Urinary bladder (tissue), 4 donors: ENCODE measurements at places on chromosomes 4 and X. TPM values are rescaled to one million over a fixed set of nuclear protein-coding genes. Genes with fewer than 3 reads are reported as not detected.

GRCh38 chr4:2714061-2714770 is 41.9 kb downstream of the TNIP2 start:
- peak; percentile 2 for DNase-seq

DNA sequence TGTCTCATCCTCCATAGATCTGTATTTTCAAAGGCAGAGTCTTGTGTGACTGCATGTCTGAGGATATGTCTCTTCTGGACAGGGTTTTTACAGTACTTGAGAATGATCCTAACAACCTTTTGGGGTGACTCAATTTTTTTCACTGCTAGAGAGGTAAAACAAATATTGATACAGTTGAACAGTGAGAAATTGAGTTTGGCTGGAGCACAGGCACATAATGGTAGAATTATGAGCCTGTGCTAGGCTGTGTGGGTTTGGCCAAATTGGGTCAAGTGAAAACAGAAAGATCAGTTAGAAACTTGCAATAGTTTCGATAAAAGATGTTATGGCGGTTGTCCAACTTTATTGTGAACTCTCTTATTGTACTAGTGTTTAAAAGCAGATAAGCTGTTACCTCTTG is 23.3 kb upstream of the EOLA2 start:
- DNase-seq: no peak

- no peak for DNase-seq
Measured at GRCh38 chr4:118837121-118837507, 1.2 kb upstream of the SEC24D start.

SLC34A2 gene
- total RNA-seq: 0.58 TPM

- DNase-seq: no peak
Measured at GRCh38 chr4:110055158-110055768, 142.6 kb downstream of the EGF start.

DNA sequence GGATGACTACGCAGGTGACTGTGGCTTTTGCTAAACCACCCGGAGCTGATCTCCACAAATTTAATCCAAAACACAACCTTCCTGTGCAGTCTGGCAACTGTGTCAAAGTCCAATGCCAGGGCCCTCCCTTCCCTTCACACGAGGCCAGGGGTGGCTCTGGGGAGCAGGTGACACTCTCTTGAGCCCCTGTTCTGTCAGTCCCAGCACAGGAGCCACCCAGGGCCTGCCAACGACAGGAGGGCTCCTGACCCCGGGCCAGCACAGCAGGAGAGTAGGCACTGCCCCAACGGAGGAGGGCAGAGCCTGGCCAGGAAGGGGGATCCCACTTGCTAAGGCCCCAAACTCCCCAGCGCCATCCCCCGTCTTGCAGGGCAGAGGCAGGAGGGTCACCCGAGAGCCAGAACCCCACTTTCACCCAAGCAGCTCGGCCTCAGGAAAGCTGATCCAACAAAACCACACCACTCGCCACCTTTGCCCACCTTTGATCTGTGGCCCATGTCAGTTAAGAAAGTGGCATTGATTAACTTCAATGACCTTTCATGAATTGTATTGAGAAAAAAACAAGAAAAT is 44.7 kb downstream of the FAM53A start:
- no peak for DNase-seq

ENAM gene
- 0.32 TPM for total RNA-seq

GRCh38 chr4:59712470-59712869 is 1487.7 kb upstream of the ADGRL3 start:
- DNase-seq: no peak

DNA sequence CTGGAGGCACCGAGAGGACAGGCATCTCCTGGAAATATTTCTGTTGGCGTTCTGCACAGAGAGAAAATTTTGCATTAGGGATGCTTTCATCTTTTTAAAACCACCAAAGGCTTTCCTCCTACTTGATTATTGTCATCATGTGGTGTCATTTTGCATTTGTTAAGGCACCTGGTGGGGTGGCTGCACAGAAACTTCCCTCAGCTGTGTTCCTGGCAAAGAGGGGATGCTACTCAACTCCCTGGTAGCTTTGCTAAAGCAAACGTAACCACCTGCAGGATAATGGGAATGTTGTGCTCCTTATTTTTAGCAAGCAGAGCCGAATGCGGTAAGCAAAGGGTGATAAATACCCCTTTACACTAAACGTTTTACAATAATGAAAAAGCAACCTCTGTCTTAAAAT is 229.8 kb downstream of the STIM2 start:
- no peak for DNase-seq

SPON2 gene
- 119 TPM for total RNA-seq

NUDT11 gene
- total RNA-seq: 11.4 TPM

LRIT3 gene
- 0.16 TPM for total RNA-seq

DOCK11 gene
- total RNA-seq: 50.4 TPM

VCX gene
- total RNA-seq: not detected

BMX gene
- 4.8 TPM for total RNA-seq

DNA sequence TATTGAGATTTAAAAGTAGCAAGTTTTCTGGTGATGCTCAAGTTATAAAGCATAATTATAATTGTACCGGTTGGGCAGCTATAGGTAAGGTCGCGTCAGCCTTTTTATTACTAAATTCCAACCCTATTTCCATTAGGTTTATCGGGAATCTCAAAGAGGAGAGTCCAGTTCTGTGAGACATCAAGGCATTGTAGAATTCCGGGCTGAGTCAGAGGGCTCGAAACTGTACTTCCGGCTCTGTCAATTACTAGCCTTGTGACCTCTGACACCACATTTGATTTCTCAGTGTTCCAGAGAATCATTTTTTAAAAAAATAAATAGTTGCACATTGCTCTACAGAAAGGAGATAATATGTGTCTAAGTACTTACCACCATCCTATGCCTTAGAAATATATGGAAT is 4.3 kb downstream of the IL1RAPL1 start:
- DNase-seq: no peak

DNA sequence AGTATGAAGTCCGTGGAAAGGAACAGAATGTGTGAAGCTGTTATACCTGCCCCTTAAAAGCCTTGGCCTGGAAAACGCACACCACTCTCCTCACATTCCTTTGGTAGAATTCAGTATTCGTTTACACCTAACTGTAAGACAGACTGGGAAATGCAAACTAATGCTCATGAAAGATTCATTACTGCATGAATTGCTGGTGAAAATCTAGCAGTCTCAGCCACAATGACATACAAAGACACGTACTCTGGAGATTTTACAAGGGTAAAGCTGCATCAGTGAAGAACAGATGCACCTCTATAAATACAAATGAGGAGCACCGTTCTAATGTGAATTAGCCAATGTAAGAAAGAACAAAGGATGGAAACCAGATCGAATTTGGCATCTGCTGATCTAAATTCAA is 2051.3 kb downstream of the PCDH7 start:
- DNase-seq: no peak

DNA sequence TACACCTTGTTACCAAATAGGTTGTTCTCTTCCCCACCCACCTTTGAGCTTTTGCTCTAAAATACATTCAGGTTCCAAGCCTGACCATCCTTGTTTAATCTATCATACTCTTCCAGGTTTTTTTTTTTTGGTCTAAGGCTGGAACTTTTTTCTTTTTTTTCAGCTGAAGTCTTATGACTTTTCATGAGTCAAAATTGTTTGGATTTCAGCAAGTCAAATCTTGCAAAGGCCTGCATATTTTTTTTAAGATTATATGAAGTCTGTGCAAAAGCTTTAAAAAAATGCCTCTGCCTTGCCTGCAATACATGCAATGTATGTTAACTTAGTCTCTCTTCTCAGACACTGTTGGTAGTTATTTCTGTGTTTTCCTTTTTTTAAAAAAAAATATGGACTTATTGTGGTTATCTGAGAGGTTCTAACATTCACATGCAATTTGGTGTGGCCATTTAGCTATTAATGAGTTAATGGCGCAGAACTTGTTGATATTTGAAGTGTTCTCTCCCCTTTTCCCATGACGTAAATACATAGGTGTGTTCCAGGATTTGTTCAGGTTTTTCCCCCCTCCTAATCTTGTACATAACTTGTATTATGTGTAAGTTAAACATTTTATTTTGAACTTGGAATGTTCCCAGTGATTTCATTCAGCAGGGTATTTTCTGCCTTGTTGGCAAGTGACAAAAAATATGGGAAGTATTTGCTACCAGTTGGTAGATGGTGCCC is 58.7 kb downstream of the CCKAR start:
- no peak for DNase-seq

DNA sequence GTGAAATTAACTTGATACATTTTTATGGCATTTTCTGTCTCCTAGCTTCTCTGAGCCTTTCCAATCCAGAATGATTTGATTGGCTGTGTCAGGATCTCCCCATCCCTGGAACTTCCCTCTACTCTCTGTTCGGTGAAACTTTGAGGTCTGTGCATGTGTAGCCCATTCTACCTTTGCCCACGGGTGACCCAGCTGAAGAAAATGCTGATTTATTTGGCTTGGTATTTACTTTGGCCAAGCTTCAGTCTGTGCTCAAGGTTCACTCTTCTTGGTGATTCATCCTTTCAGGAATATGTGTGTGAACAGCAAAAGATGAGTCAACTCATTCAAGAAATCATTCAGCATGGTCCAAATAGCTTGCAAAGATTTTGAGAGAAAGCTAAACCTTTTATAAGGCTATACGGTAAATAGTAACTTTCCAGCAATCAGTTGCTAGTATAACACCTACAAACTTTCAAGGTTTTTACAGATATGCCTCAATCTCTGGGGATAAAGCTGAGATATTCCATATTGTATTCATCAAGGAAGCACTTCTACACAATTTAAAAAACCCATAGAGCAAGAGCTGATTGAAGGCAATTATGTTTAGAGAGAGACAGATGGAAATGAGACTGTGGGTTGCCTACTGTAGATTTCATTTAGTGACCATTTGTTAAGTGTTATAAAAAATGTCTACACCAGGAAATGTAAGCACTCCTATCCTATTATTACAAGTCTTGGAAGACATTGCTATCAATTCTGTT is 233.9 kb upstream of the CXXC4 start:
- no peak for DNase-seq

DNA sequence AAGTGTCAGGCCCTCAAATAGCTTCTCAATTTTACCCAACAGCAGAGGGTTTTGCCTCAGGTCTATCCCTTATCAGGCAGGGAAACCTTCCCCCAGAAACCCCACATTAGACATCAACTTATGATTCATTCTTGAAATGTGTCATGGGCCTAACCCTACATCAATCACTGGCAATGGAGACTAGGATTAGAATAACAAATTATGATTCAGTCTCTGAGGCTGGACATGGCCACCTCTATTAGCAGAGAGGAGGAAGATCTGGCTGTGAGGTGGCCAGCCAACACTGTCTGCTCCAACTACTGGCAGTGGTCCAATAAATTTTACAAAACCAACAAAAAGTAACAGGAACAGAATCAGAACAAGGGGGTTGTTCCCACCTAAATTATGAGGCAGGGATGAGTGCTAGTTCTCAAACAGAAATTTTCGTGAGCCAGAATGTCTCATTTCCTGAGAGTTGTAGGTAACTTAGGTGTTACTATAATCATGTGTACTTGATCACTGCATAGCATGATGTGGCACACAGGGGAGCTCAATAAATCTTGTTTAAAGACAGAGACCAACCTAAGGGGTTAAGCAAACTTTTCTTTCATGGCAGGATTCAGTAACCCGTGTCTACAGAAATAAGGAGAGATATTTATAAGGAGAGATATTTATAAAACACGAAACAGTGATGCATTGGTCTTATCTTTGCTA is 126.8 kb downstream of the NFKB1 start:
- DNase-seq: no peak

PABPC1L2A gene
- not detected for total RNA-seq

NDP gene
- 2.5 TPM for total RNA-seq

DNA sequence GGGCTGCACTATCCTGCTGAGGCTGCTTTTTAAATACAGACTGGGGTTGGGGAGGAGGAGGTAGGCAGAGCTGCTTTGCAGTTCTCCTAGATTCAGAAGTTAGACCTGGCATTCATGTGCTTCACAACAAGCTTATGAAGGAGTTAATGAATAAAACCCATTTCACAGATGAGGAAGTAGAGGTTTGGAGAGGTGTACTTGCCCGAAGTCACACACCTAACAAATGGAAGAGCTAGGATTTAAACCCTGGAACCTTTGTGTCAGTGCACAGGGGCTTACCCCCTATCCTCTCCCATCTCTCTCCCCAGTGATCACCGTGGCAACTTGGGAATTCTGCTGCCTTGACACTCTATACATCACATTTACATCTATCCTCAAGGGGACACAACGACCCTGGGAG is 3.6 kb upstream of the MTM1 start:
- DNase-seq: no peak

DNA sequence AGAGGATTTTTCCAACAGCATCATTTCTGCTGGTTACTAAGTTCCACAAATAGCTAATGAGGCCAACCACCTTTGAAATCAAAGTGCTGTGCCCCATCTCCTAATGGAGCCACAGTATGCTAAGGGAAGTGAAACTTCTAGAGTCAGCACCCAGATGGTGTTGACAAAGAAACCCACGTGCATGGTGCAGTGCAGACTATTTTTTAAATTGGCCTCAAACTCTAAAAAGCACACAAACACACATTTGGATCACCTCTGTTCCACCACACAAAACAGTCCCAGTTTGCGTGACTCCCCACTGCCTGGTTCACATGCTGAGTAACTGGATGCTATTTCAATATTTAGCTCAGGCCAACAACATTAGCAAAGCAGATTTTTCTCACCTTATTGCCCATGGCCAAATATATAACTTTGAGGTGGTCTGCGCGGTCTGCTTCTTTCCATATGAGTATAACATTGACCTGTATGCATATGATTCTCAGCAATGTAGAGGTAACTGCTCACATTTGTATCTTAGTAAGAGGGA is 69.9 kb downstream of the AMELX start:
- DNase-seq: no peak

- no peak for DNase-seq
Measured at GRCh38 chr4:138222046-138222445, 20.1 kb downstream of the SLC7A11 start.

DNA sequence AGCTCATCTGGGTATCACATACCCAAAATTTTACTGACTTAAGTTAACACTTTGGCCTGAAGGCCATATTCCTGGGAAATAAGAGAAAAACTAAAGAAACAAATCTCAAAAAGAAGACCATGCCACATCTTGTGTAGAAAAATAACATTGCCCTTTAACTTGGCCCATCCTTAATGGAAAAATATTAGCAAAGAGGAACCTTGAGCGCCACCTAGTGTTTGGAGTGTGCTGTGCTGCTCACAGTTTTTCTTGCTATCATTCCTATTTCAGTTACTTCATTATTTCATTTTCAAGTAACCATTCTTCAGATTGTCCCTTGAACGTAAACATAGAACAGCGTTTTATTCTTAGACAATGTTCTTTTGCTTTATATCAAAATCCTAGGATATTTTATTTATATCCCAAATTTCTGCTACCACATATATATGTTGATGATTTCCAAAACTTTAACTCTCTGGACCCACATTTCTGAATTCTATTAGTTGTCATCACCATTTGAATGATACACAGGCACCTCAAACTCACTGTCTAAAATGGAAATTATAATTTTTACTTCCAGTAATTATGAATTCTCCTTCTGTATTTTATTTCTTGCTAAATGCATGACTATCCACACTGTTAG is 999.0 kb upstream of the ADGRL3 start:
- no peak for DNase-seq

- no peak for DNase-seq
Measured at GRCh38 chr4:29948451-29948850, 771.7 kb upstream of the PCDH7 start.

MUC7 gene
- total RNA-seq: not detected
